Testis (tissue), 5 donors: ENCODE measurements at places on chromosomes 11 and 22.

DNA sequence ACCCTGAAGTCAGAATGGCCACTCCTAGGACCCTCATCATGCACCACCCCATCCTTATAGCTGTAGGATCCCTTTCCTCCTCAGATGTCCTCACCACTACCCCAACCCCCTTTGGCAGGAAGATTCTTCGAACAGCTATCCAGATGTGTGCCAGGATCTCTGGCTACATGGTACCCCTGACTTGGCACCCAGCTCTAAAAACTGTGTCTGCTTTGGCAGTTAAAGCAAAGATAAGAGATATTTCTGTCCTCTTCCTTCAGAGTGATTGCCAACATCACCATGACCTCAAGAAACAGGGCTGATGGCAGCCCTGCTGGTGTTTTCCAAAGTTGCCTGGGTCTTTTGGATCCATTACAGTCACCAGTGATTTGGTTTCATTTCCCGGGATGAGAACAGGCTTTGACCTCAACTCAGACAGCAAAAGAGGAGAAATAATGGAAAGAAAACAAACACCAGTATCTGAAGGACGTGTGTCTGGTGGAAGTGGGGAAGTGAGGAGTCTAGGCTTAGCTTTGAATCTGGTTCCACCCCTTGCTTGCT, 4.3 kb upstream of the NRIP3 start:
- DNase-seq, result no peak

DNA sequence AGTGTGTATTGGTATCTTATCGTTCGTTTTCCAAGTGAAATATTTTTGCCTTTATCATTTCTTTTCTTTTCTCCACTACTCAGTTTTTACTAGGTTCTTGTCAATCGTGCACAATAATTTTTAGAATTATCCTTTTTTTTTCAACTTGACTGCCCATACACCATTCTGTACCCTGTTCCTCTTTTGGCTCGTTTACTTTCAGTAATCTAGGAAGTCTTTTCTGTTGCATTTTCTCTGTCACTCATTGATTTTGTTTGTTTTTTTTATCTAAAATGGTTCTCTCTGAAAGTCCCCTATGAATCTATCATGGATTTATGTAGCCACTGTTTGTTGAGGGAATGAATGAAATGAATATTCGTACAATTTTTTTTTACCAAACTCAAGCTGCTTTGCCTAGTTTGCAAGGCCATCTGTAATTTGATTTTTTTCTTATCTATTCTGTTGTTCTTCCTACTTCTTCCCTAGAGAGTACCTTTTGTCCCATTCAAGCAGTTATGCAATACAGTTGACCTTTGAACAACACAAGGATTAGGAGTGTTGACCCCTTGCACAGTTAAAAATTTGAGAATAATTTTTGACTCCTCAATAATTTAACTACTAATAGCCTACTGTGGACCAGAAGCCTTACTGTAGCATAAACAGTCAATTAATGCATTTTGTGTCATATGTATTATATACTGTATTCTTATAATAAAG, 166.3 kb downstream of the TMEM135 start:
- DNase-seq, result no peak

DNA sequence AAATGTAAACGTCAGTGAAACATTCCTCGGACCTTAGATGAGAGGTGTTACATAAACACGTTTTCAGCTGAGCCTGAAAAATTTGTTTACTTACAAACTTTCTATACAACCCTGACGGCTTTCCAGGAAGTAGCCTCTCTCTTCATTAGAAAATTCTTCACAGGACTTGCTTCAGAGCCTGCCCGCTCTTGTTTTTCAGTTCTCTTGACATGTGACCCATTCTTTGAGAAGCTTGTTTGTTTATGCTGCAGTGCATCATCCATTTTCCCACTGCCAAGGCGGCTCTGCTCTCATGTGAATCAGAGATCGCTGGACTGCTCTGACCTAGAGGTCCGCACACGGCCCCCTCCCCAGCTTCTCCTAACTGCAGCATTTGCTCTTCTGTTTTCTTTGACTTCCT, 47.9 kb upstream of the ARHGAP42 start:
- peak; percentile 36 for DNase-seq

- DNase-seq, result no peak
Observed at GRCh38 chr11:93082900-93083299, 113.4 kb downstream of the MTNR1B start.

DNA sequence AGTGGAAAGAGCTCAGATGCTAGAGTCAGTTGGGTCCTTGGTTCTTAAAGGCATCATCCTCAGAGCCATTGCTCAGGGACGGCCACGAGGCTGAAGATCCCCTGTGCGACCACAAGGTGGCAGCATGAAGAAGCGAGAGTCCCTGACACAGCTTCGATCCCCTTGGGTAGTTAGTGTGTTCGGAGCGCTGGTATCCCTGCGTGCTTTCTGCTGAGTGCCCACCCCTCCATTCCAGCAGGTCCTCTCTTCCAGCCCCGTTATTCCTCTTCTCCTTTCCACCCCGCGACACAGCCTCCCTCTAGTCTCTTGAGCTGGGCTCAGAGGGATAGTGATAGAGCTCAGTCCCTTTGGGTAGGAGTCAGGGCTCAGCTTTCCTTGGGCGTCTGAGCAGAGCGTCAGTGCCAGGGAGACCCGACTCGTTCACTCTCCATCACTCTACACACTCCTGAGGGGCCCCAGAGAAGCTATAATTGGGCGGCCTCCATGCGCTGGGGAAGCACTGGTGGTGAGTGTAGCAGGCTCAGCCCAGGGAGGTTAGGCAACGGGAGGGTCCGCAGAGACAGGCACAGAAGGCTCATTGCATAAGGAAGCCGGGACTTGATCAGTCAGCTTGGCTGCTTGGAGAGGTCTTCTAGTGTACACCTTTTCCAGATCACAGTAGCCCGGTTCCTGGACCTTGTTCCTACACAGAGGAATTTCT, at the start of gene OR51D1:
Gene OR51D1, plus strand, starts transcription at position 516 of the 700 bp plus-strand sequence. CDS start 2,314 bp downstream, outside the sequence.
- peak; percentile 85 for DNase-seq
